GM13977 (cell line): ENCODE measurements at places on chromosomes 2 and 18.

DNA sequence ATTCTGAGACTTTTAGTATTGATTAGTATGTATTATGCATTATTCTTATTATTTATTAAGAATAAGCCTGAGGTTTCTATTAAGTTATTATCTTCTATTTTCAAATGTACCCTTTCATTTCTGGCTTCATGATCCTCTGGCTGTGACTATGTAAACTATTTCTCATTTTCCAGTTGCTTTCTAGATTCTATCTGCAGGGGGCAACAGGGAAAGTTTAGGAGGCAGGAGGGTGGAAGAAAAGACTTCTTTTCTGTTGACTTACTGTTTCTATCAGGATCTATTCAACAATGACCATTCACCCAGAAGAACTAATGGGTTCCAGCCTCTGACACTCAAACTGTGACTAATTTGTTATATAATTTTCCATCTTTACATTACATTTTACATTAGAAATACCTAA lies 653.4 kb upstream of the FSHR start:
- no peak for DNase-seq

GRCh38 chr2:229586012-229586411 lies 128.3 kb downstream of the DNER start:
- no peak for DNase-seq

- no peak for DNase-seq
Measured at GRCh38 chr2:140117386-140117785, 1337.2 kb upstream of the NXPH2 start.

DNA sequence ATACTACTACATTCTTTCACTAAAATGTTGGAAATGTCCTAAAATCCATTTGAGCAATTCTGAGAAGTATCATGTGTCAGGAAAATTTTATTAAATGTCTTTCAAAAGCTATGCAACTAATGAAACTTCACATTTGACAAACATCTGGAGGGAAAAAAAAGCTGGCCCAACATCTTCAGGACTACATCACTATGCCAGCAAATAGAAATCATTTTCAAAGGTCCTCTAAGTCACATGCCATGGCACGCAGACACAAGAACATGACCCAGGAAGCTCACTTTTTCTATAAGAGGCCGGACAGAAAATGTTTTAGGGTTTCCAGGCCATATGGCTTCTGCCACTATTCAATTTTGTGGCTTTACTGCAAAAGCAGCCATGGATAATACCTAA lies 11.6 kb downstream of the KANSL3 start:
- DNase-seq: no peak

GRCh38 chr18:49340446-49340845 lies 120.0 kb downstream of the DYM start:
- no peak for DNase-seq

GRCh38 chr18:45166836-45167551 lies 448.3 kb upstream of the SLC14A2 start:
- DNase-seq: peak; percentile 3

GRCh38 chr2:236046715-236047114 lies 121.5 kb downstream of the GBX2 start:
- no peak for DNase-seq

DNA sequence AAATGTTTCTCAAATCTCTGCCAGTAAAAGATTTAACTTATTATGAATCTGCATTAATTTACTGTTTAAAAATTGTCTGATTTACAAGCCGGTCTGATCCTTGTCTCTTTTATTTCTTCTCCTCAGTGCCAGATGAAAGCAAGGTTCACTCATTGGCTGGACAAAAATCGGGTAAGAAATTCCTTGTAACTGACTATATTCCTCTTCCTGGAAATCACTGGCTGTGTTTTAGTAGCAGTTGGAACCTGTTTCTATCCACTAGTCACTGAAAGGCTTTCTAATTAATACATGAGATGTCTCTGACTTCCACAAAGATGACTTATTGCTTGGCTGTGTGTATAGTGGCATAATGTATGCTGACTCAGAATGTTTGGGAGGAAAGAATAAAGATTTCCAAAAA lies 436.6 kb upstream of the NRP2 start:
- DNase-seq: no peak

- no peak for DNase-seq
Measured at GRCh38 chr2:234368861-234369261, 128.0 kb downstream of the ARL4C start.

- DNase-seq: no peak
Measured at GRCh38 chr2:239668651-239669050, 267.8 kb upstream of the HDAC4 start.

DNA sequence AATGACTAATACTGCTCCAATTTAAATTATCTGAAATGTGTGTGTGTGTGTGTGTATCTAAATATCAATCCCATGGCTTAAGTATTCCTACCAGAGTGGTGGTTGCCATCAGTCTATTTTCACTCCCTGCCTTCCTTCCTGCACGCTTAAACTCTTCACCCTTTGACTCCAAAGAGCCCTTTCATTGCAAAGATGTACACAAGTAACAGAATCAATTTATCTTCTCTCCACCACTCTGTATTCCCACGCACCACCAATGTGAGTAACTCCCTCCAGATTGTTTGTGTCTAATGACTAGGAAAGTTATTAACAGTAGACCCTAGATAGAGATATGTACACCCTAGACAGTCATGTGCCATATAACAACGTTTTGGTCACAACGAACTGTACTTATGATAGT lies 42.8 kb downstream of the ARL6IP6 start:
- no peak for DNase-seq

DNA sequence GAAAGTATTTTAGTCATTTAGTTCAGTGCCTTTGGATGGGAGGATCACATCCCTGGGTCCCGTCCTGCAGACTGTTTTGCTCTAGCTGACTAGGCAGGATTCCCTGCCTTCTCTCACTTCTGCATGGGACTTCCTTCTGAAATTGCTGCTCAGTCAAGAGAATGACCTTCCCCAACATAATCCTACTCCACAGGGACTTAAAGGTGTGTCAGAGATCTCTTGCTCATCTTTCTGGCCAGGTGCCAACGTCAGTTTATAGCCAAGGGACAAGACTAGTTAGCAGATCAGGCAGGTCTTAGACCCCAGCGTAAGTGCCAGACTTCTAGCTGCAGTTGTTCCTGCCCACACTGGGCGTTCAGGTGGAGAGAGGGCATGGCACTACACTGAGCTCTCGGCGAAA lies 9.5 kb upstream of the IL1B start:
- no peak for DNase-seq

GRCh38 chr2:66433945-66434678 lies 813 bp upstream of the MEIS1 start:
- no peak for DNase-seq

- no peak for DNase-seq
Measured at GRCh38 chr2:65731476-65731875, 299.1 kb upstream of the SPRED2 start.

DNA sequence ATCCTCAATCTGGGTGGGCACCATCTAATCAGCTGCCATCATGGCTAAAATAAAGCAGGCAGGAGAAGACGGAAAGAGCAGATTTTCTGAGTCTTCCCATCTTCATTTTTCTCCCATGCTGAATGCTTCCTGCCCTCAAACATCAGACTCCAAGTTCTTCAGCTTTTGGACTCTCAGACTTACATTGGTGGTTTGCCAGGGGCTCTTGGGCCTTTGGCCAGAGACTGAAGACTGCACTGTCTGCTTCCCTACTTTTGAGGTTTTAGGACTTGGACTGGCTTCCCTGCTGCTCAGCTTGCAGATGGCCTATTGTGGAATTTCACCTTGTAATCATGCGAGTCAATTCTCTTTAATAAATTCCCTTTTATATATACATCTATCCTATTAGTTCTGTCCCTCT lies 36.6 kb downstream of the DIPK1C start:
- DNase-seq: no peak

GRCh38 chr2:16257322-16258028 lies 317.1 kb downstream of the MYCN start:
- no peak for DNase-seq

DNA sequence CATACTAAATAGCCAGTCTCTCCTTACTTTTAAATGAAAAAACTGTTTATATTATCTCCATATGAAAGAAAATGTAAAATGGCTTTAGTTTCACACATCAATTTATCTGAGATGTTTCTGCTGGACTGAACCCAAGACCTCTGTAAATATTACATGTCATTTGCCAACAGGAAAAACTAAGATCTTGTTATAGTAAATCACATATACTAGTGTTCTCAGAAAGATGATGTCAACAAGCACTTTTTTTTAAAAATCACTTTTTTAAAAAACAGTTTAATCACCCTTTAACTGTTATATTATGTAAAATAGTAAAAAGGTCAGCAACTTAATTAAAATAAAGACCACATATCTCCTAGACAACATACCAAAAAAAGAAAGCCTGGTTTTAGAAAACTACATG lies 46.3 kb downstream of the PTPN2 start:
- no peak for DNase-seq

- DNase-seq: no peak
Measured at GRCh38 chr18:49392352-49392751, 68.1 kb downstream of the DYM start.

- DNase-seq: no peak
Measured at GRCh38 chr2:27219091-27219490, 1.9 kb downstream of the CAD start.

GRCh38 chr2:136255648-136256461 lies 137.9 kb upstream of the CXCR4 start:
- peak; percentile 42 for DNase-seq

GRCh38 chr2:190576573-190576972 lies 42.1 kb upstream of the NEMP2 start:
- no peak for DNase-seq

DNA sequence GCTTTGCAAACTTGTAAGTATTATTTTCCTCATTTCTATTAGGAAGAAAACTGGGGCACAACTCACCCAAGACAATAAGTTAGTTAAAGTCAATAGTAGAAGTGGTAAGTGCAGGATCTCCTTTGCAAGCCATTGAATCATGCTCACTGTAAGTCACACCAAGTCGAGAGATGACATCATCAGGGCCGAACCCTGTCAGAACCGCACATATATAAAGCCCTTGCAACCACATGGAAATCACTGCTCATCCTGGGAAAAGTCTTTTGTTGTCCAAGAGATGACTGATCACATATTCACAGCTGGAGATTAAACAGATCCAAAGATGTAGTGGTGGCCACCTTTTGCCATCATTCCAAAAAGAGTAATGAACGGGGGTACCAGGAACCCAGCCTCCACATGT lies 484.8 kb upstream of the ID2 start:
- DNase-seq: no peak

- no peak for DNase-seq
Measured at GRCh38 chr2:231187736-231188505, 10.5 kb upstream of the ARMC9 start.

GRCh38 chr2:30766666-30767065 lies 40.6 kb downstream of the CAPN13 start:
- no peak for DNase-seq

GRCh38 chr2:43542285-43542933 lies 53.4 kb downstream of the THADA start:
- peak; percentile 44 for DNase-seq

DNA sequence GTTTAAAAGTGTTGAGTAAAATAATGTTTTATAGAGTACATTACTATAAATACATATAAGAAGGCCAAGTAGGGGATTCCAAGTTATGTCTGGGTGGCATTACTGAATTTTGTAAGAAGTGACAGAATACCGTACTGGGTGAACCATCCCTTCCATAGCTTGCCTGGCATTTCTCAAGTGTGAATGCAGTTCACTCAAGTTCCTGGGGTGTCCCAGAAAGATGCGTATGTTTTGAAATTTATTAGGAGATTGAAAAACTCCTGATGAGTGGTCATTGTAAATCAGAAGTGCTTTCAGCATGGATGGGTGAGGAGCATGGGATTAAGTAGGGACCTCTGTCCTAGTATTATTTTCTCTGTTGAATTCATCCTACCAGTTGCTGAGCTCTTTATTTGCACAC lies 103.2 kb downstream of the VAPA start:
- DNase-seq: no peak

DNA sequence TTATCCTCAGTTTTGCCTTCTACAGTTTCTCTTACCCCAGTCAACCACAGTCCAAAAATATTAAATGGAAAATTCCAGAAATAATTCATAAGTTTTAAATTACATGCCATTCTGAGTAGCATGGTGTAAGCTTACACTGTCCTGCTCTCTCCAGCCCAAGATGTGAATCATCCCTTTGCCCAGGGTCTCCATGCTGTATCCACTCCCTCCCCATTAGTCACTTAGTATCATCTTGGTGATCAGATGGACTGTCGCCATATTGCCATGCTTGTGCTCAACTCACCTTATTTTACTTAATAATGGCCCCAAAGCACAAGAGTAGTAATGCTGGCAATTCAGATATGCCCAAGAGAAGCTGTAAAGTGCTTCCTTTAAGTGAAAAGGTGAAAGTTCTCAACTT lies 18.5 kb upstream of the CCNT2 start:
- DNase-seq: no peak

- DNase-seq: no peak
Measured at GRCh38 chr2:69625078-69625795, 18.3 kb downstream of the AAK1 start.

GRCh38 chr2:38631976-38632375 lies 29.2 kb upstream of the HNRNPLL start:
- DNase-seq: no peak

- DNase-seq: no peak
Measured at GRCh38 chr18:51066273-51066672, 36.3 kb downstream of the SMAD4 start.

- DNase-seq: no peak
Measured at GRCh38 chr2:209624192-209624938, 147.3 kb upstream of the UNC80 start.

DNA sequence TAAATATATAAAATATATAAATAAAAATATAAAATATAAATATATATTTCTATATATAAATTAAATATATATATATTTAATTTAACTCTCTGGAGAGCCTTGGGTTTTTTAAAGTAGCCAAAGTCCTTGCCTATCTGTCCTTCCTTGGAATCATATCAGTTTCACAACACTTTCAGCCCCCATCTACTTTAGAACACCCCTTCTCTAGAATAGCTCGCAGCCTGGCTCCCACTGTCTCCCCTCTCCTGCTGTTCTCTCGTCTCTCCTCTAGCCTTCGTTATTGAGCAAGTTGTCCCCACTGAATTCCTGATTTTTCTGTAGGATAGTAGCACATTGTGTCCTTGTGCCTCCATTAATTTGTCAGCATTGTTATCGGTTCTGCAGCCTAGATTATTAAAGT lies 677.0 kb downstream of the RNF144A start:
- no peak for DNase-seq

GRCh38 chr18:25927830-25928229 lies 162.6 kb downstream of the SS18 start:
- DNase-seq: no peak

- DNase-seq: no peak
Measured at GRCh38 chr2:168652997-168653921, 149.2 kb upstream of the NOSTRIN start.

- no peak for DNase-seq
Measured at GRCh38 chr18:62280786-62281185, 44.3 kb upstream of the TNFRSF11A start.
